ENCODE measurements at places on chromosomes 6 and 20.

GRCh38 chr6:86017236-86017635, 374.6 kb upstream of the SYNCRIP start:
- no peak for DNase-seq

GRCh38 chr6:134416418-134417154, 98.7 kb upstream of the SGK1 start:
- DNase-seq: no peak

- DNase-seq: no peak
Observed at GRCh38 chr20:8209061-8209460, 77.0 kb downstream of the PLCB1 start.

DNA sequence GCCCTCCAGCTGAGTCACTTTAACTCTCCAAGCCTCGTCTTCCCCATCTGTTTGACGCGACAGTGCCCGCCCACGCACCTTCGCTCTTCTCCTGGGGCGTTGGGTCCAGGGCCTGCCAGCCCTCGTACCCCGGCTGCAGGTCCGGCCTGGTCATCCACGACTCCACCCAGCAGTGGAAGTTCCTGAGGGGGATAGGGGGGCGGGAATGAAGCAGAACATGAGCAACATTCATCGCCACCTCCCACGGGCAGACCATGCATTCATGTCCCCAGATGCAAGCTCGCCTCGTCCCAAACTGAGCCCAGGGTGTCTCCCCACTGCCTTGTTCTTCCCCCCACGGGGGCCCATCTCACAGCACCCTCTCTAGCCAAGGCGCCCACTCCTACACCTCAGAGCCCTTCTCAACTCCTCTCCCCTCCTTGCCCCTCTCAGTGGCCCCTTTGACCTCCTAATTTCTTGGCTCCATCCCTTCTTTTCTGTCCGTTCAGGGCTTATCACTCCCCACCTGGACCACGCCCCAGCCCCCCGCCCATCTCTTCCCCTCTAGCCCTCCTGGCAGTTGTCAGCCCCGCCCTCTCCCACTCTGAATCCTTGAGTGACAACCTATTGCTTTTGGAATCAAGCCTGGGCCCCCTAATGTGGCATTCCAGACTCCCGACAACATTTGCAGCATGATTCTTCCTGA, 23.7 kb downstream of the TGM2 start:
- DNase-seq: no peak

GRCh38 chr20:16654858-16655535, 74.8 kb upstream of the SNRPB2 start:
- peak; percentile 23 for DNase-seq

DNA sequence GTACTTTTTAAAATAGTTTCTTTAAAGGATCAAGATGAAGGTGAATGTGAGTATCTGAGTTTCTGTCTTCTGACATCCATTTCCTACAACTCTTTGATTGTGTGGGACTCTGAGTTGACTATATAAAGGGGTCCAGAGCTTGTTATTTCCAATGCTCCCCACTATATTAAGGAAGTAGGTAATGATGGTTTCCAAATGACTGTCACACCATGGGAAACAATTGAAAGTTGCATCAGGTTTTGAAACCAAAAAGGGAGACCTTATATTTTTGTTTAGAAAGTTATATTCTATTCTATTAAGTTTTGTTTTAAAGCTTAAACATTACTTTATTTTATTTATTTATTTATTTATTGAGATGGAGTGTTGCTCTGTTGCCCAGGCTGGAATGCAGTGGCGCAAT, 11.2 kb downstream of the CASS4 start:
- DNase-seq: no peak

DNA sequence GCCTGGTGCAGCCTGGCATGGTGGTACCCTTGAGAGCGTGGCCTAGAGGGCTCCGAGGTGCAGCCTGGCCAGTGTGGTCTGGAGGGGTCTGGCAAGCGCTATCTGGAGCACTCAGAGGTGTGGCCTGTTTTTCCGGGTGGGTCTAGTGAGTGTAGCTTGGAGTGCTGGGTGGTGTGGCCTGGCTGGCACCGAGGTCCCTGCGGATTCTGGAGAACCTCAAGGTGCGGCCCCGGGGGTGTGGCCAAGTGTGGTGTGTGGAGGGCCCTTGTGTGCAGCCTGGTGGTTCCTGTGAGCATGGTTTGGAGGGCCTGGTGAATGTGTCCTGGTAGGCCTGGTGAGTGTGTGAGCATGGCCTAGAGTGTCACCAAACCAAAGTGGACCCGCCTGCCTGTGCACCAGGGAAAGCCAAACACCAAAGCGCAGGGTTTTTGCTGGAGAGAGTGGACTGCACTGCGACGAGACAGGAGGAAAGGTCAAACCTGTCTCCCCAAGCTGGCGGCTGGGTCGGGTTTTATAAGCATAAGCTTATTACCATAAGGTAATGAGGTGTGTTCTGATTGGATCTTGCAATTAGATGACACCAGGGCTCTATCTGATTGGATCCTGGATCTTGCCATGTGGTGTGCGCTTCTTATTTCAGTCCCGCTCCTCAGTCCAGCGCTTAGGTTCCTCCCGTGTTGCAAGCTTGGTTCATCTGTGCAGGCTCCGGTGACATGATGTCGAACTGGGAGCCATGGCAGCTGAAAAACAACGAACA, 35.7 kb downstream of the IGF2R start:
- DNase-seq: no peak

GRCh38 chr6:155795173-155795796, 339.6 kb upstream of the NOX3 start:
- DNase-seq: no peak

GRCh38 chr6:43310624-43311023, 2.0 kb upstream of the CRIP3 start:
- DNase-seq: no peak

GRCh38 chr6:51626391-51626790, 461.0 kb downstream of the PKHD1 start:
- DNase-seq: no peak

- DNase-seq: no peak
Observed at GRCh38 chr20:17394411-17394810, 136.8 kb downstream of the BFSP1 start.

GRCh38 chr6:155152211-155153076, 111.4 kb upstream of the CLDN20 start:
- DNase-seq: peak; percentile 72

GRCh38 chr20:51484831-51485230, 57.7 kb downstream of the NFATC2 start:
- no peak for DNase-seq

DNA sequence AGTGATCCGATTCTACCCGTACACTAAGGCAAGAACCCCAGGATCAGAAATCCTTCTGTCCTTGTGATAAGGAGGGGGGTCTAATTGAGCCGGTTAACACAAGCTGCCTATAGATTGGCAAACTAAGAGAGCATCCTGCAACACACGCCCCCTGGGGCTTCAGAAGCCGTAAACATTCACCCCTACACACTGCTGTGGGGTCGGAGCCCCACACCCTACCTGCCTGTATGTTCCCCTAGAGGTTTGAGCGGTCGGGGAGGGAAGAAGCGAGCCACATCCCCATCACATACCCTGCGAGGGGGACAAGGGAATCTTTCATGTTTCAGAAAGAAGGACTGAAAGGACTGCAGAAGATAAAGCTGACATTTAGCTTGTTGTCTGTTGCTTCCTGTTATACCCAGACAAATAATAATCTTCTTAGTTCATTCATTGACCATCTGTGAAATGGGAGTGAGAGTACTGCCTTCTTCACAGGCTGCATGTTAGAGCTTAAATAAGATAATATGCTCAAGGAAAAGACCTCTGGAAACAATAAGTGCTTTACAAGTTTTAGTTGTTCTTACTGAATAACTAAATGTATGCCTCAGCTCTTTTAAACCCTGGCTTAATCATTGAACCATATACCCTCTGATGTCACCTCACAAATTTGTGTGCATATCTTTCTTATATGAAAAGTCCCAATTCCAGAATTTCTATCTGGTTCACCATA, 74.2 kb upstream of the RNF217 start:
- no peak for DNase-seq

DNA sequence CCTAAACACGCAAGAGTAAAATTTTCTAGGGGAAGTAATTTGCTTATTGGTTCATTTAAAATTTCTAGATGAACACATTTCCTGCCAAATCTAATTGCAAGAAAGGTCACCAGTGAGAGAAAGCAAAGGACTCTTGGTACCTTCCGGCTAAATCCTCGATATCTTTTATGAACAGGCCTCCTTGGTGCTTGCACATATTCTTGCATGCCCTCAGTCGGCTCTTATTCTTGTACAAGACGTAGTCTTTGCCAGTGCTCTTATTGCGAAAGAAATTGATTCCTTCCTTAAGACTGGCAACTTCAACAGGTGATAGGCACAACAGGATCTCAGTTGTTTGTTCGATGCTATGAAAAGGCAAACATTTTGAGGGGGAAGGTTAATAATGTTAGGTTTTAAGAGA, 141.7 kb upstream of the CARMIL1 start:
- no peak for DNase-seq

DNA sequence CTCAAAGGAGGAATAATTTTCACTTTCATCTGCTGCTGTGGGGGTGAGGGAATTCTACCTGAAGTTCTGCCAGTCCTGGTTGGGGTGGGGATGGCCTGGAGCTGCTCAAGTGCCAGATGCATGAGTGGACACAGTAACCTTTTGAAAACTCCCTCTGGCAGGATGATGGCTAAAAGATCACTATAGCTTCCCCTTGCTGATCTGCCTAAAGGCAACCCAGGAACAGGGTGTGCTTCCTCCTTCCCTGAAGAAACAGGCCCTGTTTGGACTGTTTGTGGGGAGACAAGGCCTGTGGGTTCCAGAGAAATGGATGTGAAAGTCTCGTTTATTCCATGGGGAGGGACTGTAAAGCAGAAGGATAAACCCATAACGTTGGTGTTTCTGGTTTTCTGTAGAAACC, 176.9 kb downstream of the DTNBP1 start:
- no peak for DNase-seq

GRCh38 chr20:51680067-51680749, 88.0 kb downstream of the ATP9A start:
- DNase-seq: no peak

DNA sequence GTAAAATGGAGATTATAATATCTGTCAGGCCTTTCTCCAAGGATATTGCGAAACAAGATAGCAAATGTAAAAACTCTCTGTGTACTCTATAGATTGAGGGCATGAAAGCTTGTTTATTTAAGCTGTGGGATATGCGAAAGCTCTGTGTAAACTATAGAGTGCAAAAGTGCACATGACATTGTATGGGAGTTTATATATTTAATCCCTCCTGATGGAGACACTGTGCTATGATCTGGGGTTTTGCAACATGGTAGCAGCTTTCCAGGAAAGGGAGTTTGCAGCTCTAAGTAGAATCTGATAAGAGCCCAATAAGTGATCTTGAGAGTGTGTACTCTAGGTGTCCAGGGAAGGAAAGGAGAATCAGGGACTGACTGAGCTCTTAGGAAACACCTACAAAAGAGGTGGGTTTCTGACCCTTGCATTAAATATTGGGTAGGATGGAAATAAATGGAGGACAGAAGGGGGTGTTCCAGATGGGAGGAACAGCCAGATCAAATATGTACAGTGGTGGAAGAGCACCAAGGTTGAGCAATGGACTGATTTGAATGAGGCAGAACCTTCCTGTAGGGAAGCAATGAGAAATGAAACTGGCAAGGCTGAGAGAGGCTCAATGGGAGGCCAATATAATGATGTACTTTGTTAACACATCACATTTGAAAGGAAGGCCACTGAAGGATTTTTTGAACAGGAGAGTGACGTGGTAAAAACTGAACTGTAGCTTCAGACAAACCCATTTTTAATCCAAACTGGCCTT, 450.1 kb downstream of the GJA1 start:
- DNase-seq: no peak

- no peak for DNase-seq
Observed at GRCh38 chr6:50826803-50827202, 8.1 kb downstream of the TFAP2B start.

DNA sequence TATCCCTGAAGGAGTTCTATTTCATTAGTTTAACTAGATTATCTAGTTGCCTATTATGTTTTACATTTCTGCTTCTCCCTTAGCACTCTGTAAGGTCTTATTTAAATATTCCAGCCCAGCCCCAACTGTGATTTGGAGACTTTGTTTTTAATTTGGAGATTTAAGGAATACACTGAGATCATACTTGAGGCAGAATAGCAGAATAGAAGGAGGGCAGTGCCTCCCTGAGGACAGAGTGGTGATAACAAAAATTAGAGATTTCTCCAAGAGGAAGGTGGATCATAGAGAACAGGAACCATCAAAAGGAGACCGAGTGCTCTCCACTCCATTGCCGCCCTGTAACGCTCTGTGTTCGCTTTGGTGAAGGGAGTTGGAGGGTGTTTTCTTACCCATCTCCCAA, 14.8 kb upstream of the CD164 start:
- DNase-seq: no peak

DNA sequence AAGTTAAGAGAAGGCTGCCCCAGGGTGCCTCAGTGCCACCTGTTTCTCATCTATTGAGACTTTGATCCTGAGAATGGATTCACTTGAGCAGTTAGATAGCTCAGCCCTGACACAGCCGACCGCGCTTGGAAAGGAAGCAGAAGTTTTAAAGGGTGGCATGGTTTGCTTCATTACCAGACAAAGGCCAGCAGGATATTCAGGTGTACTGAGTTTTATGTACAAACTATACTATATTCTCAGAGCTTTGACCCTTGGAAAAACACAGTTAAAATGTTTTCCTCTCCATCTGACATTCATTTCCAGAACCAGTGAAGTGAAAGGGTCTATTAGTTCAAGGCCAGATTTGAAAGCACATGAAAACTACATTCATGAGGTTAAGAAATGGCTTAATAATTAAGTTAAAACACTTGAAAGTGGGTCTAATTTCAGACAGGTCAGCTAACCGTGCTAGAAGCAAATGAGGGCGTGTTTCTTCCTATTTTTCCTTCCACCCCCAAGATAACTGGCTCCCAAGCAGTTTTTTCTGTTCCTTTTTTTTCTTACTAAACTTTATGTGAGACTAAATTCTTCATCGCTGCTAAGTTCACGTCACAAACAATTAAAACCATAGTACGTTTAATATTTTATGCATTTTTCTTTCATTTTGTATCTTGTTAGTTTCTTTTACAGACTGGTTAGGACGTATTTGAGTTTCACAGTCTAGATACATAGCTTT, 385.3 kb upstream of the SOX4 start:
- no peak for DNase-seq

DNA sequence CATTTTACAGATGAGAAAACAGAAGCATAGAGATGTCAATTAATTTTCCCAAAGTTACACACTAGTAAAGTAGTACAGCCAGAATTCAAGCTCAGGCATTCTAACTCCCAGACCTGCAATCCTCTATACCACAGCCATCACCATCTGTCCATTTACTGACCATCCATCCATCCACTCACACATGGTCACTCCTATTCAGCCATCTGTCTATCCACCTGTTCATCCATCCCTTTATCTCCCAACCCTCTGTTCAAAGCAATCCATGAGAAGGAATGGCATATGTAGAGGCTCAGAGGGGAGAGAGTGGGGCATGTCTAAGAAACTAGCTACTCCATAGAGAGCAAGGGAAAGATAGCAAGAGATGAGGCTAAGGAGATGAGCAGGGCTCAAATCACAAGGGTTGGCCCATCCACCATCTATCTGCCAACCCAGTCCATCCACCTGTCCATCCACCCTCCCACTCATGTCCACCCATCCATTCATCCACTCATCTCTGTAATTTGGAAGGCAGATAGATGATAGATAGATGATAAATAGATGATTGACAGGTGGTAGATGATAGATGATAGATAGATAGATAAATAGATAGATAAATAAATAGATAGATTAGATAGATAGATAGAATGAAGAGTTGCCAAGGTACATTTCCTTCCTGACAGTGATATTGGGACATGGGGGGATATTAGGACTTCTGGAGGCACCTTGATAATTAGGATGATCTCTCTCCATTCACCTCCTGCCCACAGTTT, 12.2 kb upstream of the C6orf132 start:
- DNase-seq: no peak

GRCh38 chr6:71079677-71080076, 122.8 kb upstream of the B3GAT2 start:
- DNase-seq: no peak

- no peak for DNase-seq
Observed at GRCh38 chr6:63447134-63447533, 125.1 kb upstream of the LOC128125822 start.
